ENCODE measurements at places on chromosomes 6 and 20. TPM values are rescaled to one million over a fixed set of nuclear protein-coding genes. Genes with fewer than 3 reads are reported as not detected.
A peak's percentile ranks its signal among the peaks of the same experiment; 100 is the strongest.

DNA sequence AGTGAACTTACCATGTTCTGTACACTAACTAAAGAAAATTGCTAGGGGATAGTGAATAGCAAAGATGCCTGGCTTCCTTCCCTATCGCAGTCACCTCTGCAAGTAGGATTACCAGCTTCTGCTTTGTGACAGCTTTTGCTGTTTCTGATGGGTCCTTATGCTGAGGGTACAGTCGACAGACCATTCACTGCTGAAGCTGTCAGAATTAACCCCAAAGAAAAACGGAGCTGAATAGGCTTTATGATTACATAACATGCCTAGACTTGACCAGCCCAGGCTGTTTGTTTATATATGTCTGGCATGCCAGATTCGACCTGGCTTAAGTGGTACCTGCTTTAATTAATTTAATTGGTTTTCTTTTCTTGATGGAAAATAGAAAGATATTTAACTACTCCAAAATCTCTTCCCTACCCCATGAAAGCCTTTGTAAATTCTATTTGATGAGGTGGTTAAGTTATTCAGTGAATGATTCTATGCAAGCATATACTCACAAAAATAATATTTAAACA is 21.7 kb upstream of the PRELID3B start:
- DNase-seq, result no peak

GRCh38 chr6:55276745-55277530 is 50.3 kb upstream of the GFRAL start:
- peak; percentile 35 for DNase-seq

DNA sequence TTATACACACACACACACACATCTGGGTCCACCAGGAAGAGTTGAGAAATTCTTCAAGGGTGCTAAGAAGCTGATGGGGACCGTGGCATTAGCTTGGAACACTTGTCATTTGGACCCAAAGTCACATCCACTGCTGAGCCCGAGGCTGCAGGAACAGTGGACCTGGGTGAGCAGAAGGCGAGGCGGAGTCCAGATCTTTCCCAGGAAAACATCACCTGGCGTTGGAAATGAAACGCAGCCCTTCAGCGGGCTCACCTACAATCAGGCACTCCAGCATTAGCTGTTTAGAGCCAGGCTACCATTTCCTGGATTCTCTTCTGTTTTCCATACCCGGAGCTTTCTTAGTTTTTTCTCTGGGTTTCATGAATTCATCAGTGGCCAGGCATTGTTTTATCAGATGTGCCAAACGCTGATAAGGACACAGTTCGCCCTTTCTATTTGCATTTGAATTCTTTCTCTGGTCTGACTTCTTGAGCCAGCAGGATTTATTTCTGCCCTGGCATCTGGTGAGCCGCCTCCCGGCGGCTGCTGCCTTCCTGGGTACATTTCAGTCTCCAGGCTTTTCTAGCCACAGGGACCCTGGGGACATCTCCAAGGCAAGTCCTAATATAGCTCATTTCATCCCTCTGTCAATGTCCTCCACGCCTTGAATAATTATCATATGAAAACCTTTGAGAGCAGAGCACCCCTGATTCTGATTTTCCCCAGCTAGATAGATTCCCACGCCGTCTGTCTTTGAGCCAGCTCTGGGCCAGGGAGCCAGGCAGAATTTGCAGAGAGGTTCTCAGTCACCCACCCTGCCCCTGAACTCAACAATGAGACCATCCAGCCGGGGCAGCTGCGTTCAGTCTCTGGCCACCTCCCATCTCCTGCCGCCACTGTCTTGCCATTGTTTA is 170.9 kb downstream of the TTLL2 start:
- no peak for DNase-seq

DNA sequence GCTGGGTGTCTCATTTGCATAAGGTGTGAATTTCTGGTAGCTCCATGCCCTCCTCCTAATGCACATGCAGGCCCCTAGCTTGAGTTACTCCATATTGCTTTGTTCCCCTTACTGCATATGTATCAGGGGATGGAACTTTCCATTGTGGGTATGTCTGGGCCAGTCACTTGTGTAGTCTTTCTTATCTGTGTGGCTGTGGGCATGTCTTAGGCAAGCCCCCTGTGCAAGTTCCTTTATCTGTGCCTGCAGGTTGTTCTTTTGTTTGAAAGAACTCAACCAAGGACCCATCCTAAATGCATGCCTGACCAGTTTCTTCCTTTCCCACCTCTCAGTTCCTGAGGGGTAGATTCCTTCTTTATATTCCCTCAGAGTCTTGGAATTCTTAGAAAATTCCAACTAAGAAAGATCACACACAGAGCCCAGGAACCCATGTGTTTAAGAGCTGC is 23.6 kb downstream of the MBOAT1 start:
- DNase-seq, result no peak

GRCh38 chr6:109024368-109024767 is 70.3 kb downstream of the SESN1 start:
- DNase-seq, result no peak

DNA sequence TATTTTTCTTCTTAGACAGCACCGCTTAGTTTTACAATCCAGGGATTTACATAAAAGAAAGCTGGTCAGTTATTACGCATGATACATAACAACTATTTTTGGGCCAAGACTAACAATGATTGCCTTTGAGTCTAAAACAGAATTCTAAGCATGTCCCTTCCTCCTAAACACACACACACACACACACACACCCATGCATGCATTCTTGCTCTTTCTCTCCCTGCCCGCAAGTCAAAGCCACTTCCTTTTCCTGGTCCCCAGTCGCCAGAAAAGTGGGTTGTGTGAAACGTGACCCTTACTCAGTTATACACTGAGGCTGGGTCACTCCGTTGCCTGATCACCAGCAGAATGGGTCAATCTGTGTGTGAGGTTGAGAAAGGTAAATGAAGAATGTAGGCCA is 31.4 kb downstream of the FYN start:
- DNase-seq, result peak; percentile 80

GRCh38 chr20:19855416-19855815 is 97.4 kb downstream of the RIN2 start:
- no peak for DNase-seq

DNA sequence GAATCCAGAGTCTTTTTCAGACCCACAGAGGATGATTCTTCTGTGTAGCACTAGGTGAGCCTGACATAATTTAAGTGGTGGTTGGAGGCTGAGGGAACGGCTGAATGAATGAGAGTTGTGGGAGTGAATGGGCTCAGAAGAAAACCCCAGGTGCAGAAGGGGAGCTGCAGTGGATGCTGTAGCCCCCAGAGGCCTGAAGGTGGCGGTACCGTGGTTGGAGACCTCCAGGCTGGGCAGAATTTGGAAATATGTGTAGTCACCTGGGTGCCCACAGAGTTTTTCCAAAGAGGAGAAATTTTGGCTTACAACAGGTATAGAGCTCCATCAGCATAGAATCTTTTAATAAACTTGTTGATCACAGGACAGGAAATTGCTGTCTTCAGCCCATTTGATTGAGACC is 6.5 kb upstream of the RAET1G start:
- no peak for DNase-seq

GRCh38 chr6:144365271-144365670 is 80.1 kb downstream of the UTRN start:
- DNase-seq, result no peak

DNA sequence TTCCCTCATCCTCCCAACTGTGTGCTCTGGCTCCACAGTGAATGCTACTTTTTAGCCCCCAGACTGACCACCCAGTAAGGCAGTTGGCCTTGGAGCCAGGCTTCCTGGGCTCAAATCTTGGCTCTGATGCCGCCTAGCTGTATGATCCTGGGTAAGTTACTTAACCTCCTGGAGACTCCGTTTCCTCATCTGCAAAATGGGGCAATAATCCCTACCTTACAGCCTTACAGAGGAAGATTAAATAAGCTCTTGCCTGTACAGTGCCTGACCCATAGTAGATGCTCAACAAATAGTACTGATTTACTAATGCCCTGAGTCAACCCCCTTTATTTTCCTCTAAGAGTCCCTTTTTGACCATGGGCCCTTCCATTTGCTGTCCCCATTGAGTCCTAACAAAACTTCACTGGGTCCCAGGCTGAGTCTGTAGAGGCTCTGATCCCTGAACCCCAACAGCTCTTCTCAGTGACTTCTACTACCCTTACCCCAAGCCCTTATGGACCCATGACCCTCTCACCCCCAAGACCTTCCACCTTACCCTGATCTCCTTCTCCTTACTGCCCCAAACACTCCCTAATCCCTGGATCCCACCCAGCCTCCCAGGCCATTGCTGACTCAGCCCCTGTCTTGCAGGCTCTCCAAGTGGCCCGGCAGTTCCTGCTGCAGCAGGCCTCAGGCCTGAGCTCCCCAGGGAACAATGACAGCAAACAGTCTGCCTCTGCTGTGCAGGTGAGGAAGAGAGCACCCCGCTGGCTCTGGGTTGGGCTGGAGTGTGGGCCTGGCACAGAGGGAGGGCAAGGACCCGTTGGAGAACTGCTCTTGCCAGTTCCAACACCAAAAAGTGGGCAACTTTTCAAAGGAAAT is 31.4 kb downstream of the FOXP4 start:
- DNase-seq, result no peak

DNA sequence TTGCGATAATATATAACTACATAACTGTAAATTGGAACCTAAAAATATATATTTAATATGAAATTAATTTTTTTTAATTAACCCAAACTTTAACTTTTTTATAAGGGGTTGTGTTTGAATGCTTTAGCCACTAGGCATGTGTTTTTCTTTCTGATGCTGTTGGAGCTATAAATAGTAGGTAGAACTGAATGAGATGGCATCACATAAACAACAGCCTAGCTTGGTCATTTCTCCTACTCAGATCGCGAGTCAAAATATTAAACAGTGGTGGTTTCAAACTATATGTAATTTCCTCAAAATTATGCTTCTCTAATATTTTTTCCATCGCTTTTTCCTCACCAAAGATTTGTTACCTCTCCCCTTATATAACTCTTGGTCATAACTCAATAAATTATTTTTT is 243.2 kb downstream of the ARID1B start:
- DNase-seq, result peak; percentile 4

DNA sequence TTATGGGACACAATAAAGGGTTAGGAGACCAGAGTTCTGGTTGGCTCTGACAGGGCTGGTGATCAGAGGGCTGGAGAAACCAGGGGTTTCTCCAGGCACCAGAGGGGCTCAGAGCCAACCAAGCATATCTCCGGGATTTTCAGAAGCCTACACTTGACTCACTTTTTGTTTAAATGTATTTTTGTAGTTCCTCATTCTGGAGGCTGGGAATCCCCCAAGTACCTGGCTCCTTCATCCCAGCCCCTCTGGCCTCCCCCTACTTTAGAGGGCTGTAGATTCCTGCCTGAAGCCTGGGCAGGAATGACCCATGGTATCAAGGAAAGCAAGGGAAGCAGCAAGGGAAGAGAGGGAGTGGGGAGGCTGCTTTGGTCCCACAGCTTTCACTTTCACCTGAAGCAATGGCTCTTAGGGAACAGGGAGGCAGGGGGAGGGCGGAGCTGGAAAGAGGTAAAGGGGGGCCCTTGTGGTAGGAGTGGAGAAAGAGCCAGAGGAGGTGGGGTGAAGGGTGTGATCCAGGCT is 973 bp downstream of the CD40 start:
- no peak for DNase-seq

DNA sequence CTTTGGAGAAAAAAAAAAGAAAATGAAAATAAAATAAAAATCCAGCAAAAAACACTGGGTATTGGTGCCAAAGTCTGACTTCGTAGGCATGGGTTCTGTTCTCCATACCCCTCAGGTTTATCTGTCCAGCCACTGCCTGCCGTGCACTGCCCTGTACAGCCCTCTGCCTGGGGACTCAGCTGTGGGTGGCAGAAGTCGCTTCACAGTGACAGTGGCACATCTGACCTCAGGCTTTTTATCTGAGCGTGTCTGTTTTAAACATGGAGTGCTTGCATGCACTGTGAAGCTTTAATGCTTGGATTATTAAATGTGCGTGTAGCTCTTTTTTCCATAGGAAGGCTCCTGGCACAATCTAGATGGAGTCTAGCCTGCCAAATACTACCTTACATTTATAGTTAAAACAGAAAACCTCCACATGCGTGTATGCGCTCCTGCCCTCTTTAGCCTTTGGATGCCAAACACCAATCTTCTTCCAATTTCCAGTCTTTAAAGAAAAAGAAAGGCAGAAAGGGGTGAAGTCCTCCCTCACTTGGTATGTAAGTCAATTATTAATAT is 375.5 kb downstream of the UTRN start:
- DNase-seq, result no peak

- peak; percentile 10 for DNase-seq
Observed at GRCh38 chr6:11043961-11044711, at the start of gene ELOVL2. ELOVL2 (minus strand) TSS chr6:11044305; CDS start chr6:11044230, 75 bp downstream.

DNA sequence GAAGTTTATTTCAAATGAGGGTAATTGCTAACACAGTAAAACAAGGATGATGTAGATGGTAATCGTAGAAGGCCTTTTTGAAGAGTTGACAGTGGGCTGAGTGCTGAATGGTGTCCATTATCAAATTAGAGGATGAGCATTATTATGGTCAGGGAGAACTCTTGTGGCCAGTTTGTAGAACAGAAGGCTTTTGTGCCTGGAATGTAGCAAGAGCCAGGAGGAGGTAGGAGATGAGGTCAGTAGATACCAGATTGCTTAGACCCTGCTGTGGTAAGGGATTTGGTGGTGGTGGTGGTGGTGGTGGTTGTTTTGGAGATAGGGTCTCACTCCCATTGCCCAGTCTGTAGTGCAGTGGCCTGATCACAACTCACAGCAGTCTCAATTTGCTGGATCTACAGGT is 6.2 kb downstream of the CSE1L start:
- DNase-seq, result no peak

- DNase-seq, result no peak
Observed at GRCh38 chr20:57396212-57396983, 5.2 kb downstream of the RBM38 start.

DNA sequence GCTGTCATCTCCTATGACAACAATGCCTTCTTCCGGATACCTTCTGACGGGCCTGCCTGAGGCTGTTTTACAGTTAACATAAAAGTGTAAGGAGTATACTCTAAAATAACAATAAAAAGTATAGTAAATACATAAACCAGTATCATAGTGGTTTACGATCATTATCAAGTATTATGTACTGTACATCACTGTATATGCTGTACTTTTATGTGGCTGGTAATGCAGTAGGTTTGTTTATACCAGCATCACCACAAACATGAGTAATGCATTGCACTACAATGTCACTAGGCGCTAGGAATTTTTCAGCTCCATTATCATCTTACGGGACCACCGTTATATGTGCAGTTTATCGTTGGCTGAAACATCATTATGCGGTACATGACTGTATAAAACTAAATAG is 76.5 kb downstream of the VEGFA start:
- DNase-seq, result no peak

SLC22A7 gene
- total RNA-seq, result not detected

SYNE1 gene
- 62.8 TPM for total RNA-seq

PGC gene
- total RNA-seq, result not detected

ETV7 gene
- 0.13 TPM for total RNA-seq

Data from dermis microvascular lymphatic vessel endothelial cell (primary cell).